ENCODE measurements at places on chromosomes 1 and 21.

DNA sequence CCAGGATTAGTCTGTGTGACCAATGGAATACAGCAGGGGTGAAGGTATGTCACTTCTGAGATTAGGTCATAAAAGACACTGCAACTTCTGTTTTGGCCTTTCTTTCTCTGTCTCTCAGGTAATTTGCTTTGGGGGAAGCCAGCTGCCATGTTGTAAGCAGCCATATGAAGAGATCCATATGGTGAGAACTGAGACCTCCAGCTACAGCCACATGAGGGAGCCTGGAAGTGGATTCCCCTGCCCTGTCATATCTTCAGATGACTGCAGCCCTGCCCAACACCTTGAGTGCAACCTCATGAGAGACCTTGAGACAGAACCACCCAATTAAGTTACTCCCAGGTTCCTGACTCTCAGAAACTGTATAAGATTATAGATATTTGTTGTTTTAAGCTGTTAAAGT lies 70.1 kb upstream of the ESRRG start:
- no peak for DNase-seq

GRCh38 chr21:41407541-41408460 lies 18.2 kb upstream of the MX1 start:
- DNase-seq, result no peak

- DNase-seq, result no peak
Measured at GRCh38 chr21:16342932-16343331, 613.1 kb downstream of the USP25 start.

- no peak for DNase-seq
Measured at GRCh38 chr1:227134686-227135314, 183.5 kb downstream of the CDC42BPA start.

DNA sequence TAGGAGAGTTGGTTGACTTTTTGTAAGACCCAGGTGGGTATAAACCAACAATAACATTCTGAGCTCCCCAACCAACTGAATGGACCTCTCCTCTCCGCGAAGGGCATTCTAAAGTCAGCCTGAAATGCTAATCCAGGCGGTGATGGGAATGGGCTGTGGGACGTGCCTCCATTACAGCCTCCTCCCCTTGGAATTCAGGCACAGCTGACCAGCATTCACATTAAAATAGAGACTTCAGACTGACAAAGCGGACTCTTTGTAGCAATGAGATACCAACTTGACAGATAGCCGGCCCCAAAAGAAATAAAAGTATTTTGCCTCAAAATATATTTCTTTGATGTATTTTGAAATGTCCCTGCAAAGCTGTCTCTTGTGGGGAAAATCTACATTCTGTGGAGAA lies 101.7 kb downstream of the KIF26B start:
- DNase-seq, result no peak

- no peak for DNase-seq
Measured at GRCh38 chr1:18539171-18539570, 58.4 kb downstream of the KLHDC7A start.

GRCh38 chr21:15363921-15364320 lies 299.1 kb upstream of the NRIP1 start:
- DNase-seq, result no peak

- no peak for DNase-seq
Measured at GRCh38 chr1:219686171-219686570, 73.3 kb upstream of the ZC3H11B start.

Data from hematopoietic multipotent progenitor cell treated with erythropoietin and hydrocortisone succinate and interleukin-3 and kit ligand, for 15 days (in vitro differentiated cells).